ENCODE measurements at places on chromosomes 16 and 17.

DNA sequence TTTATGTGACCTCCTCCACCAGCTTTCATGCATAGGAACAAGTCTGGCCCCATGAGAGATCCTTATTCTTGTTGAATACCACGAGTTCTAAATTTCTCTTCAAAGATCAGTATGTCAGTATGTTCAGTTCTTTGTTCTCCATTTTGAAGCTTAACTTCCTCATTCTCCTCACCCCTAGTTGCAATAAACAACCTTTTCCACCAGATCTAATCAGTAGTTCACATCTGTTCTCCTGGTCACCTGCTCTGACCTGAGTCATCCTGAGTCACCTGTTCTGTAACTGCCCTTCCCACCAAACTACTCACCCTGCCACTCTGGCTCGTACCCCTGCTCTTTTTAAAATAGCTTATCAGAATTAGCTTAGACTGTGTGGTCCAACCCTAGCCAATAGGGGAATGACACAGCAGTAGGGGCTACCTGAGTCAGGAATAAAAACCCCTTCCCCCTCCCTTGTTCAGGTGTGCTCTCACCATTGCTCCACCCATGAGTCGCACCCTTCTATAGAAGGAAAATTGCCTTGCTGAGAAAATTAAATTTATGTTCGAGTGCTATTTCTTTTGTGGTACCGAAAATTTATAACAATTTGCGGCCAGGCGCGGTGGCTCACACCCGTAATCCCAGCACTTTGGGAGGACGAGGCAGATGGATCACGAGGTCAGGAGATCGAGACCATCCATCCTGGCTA, 94.6 kb downstream of the EMP2 start:
- DNase-seq: no peak

DNA sequence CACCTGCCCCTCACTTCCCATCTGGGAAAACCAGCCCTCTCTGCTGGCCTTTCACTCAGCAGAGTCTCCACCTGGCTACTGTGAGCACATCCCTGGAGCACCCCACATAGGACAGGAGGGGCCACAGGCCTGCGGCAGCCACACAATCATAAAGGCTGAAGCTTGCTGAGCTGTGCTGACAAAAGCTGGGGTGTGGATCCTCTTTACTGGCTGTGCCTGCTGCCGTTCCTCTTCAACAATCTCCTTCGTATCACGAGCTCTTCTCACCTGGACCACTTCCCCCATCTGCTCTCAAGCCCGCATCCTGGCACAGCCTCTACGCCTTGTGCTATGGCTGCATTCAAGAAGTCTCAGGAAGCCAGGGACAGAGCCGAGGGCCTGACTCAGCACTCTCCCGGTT, 86.1 kb downstream of the ZNF778 start:
- DNase-seq: no peak

- DNase-seq: no peak
Measured at GRCh38 chr17:68718465-68718864, 117.3 kb upstream of the FAM20A start.

- DNase-seq: peak; percentile 47
Measured at GRCh38 chr17:55420776-55421178, 858 bp downstream of the MMD start.

GRCh38 chr17:6392609-6393350, 42.1 kb downstream of the AIPL1 start:
- no peak for DNase-seq

GRCh38 chr17:57636274-57636673, 108.8 kb downstream of the CCDC182 start:
- DNase-seq: no peak

GRCh38 chr16:1054660-1055556, 17.6 kb upstream of the SSTR5 start:
- peak; percentile 81 for DNase-seq

GRCh38 chr16:23500212-23500861, 10.0 kb downstream of the GGA2 start:
- no peak for DNase-seq

DNA sequence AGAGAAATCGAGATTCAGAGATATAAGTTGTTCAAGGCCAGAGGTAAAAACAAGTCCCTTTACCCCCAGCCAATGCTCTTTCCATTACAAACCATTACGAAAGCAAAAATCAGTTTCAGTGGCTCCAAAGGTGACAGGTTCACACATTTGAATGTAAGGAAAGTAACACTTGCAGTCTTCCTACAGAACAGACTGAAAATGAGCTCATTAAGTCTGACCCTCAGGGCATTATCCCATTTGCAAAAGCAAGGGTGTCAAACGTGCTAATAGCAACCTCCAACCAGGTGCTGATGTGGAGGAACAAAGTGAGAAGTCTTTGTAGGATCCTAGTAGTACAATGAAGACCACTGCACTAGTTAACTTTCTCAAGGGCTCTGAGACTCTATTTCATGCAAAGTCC, 65.2 kb downstream of the XPO6 start:
- no peak for DNase-seq

GRCh38 chr17:79788455-79788854, 8.4 kb downstream of the CBX8 start:
- no peak for DNase-seq

DNA sequence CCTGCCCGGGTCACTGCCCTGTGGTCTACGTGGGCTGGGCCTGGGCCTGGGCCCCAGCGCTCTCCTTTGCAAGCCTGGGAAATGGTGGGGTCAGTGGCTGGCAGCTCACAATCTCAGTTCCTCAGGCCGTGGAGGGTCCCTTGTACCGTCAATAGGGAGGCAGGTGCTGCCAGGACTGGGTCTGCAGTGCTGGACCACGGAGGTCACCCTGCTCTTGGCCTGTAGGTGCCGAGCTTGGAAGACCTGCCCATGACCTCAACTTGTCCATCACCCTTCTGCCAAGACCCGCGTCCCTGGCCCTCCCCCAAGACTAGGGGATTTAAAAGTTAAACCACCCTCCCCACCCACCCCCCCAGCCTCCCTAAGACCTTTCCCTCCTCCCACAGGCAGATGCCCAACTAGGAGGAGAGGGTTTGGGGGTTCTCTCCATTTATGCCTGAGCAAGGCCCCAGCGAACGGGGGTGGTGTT, 2.5 kb downstream of the TBX2 start:
- no peak for DNase-seq

DNA sequence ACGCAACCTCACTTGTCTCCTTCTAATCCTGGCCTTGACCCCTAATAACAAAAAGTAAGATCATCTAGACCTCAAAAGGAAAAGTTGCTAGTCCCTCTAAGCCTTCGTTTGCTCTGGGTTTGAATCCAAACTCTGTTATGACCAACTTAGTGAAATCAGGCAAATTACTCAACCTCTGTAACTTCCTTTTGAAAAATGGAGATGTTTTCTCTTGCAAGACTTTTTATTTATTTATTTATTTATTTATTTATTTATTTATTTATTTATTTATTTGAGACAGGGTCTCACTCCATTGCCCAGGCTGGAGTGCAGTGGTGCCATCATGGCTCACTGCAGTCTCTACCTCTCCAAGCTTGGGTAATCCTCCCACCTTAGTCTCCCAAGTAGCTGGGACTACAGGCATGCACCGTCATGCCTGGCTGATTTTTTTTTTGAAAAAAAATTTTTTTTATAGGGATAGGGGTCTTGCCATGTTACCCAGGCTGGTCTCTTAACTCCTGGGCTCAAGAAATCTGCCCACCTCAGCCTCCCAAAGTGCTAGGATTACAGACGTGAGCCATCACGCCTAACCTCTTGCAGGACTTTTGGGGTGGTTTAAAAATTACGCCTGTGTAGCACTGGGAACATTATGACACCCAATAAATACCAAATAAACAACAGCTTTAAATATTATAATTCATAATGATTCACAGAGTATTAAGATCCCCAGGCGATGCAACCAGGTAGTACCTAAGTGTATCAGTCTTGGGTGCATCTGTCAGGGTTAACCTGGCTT, 63.4 kb downstream of the PITPNC1 start:
- no peak for DNase-seq

DNA sequence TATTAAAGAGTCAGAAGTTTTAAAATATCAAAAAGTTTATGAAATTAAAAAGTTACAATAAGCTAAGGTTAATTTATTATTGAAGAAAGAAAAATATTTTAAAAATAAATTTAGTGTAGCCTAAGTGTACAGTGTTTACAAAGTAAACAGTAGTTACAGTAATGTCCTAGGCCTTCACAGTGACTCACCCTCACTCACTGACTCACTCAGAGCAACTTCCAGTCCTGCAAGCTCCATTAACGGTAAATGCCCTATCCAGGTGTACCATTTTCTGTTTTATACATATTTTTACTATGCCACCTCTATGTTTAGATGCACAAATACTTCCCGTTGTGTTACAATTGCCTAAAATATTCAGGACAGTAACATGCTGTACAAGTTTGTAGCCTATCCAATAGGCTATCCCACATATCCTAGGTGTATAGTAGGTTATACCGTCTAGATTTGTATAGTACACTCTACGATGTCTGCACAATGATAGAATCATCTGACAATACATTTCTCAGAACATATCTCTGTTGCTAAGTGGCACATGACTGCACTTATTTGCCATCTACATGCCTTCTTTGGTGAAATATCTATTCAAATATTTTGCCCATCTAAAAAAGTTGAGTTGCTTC, 67.2 kb upstream of the WSB1 start:
- no peak for DNase-seq

GRCh38 chr16:50737420-50737959, 4.4 kb upstream of the CYLD start:
- DNase-seq: no peak

- no peak for DNase-seq
Measured at GRCh38 chr17:17149520-17150447, 56.3 kb downstream of the PLD6 start.

DNA sequence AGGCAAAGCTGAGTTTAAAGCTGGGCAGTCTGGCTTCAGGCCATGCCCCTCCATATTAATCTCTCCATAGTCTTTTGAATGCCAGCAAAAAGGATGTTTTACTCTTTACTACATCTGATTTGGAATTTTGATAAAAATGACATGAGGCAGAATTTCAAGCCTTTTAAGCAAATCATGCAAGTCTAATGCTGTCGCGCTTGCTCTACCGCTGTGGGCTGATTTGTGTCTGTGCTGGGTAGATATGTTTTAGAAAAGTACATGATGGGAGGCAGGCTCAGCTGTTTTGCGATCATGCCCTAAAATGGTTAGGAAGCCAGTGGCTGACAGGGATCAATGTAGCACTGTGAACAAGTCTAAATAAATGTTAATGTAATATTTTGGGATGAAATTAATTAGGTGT, 311.9 kb downstream of the CA10 start:
- no peak for DNase-seq

DNA sequence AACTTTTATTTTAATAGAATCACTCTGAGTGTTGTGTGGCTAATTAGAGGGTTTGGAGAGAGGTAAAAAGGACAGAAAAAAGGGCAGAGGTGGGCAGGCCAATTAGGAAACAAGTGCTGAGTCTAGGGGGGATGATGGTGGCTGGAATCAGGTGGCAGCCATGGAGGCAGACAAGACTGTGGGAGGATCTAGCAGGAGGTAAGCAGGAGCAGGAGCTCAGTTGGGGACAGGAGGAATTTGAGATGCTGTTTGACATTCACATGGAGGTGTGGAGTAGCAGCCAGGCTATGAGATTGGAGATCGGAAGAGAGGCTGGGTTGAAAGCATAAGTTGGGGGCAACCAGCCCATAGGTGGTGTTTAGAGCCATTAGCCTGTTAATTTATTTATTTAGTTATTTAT, 3.7 kb upstream of the MT4 start:
- DNase-seq: no peak

DNA sequence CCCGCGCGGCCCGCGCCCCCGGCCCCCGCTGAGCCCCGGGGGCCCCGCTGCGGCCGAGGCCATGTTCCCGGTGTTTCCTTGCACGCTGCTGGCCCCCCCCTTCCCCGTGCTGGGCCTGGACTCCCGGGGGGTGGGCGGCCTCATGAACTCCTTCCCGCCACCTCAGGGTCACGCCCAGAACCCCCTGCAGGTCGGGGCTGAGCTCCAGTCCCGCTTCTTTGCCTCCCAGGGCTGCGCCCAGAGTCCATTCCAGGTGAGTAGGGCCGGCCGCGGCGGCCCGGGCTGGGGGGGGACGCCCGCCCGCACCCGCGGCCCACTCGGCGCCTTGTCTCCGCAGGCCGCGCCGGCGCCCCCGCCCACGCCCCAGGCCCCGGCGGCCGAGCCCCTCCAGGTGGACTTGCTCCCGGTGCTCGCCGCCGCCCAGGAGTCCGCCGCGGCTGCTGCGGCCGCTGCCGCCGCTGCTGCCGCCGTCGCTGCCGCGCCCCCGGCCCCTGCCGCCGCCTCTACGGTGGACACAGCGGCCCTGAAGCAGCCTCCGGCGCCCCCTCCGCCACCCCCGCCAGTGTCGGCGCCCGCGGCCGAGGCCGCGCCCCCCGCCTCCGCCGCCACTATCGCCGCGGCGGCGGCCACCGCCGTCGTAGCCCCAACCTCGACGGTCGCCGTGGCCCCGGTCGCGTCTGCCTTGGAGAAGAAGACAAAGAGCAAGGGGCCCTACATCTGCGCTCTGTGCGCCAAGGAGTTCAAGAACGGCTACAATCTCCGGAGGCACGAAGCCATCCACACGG, 504 bp downstream of the MAZ start:
- DNase-seq: peak; percentile 63

- DNase-seq: no peak
Measured at GRCh38 chr17:79706931-79707850, 23.6 kb upstream of the ENPP7 start.

- no peak for DNase-seq
Measured at GRCh38 chr16:27476240-27476639, 73.5 kb downstream of the GTF3C1 start.

DNA sequence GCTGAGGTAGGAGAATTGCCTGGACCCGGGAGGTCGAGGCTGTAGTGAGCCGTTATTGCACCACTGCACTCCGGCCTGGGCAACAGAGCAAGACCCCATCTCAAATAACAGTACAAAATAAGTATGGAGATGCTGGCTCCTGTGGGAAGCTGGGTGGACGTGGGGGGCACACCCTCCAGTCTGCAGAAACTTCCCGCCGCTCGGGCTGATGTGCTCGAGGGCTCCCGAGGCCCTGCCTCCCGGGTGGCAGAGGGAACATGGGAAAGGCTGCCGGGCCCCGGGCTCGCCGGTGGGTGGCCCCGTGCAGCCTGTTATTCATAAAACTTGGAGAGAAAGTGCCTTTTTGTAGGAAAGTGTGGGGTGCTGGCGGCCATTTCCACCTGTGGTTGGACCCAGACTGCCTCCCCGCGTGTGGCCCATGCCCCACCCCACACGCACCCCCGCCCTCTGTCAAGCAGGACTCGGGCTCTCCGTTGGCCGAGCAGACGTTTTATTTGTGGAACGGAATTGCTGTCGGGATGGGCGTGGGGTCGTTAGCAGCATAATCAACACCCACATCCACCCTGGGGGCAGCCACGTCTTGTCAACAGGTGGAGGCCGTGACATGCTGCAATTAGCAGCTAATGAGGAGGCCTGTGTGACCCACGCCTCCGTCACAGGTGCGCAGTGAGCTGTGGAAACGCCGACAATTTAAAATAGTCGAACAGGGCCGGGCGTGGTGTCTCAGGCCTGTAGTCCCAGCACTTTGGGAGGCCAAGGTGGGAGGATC, 7.4 kb upstream of the CIAO3 start:
- DNase-seq: no peak

- DNase-seq: no peak
Measured at GRCh38 chr17:32756696-32757095, 120.2 kb downstream of the MYO1D start.

All from GM20000 (cell line).